ENCODE measurements at places on chromosomes 12 and 14.

DNA sequence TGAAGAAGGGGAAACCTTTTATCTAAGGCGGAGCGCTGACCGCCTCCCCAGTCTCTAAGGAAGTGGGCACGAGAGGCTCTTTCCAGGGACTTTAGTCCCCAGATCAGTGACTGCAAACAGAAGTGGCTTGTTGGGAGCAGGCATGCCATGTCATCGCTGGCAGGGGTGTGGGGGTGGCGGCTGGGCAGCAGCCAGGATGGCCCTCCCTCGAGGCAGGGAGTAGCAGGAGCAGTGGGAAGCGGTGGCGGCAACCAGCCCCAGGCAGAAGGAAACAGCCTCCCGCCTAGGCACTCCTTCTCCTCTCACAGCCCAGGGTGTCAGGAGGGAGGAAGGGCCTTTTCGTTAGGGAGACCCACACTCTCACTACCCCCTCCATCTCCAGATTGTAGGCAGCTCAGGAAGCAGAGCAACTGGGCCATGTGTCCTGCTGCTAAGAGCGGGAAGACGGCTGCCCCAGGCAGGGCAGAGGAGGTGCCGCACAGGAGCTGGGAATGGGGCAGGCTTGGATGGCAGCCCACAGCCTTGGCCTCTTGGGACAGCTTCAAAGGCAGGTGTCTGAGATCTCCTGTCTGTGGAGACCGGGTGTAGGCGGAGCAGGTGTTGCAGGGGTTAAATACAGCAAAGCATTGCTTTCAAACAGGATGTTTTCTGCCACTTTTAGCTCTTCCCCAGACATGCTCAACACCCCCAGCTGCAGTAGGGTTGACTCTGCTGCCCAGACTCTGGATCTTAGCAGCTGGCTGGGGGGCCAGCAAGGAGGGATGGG, 21.8 kb downstream of the VDR start:
- peak; percentile 48 for DNase-seq

GRCh38 chr12:109753959-109754358, 40.3 kb downstream of the FAM222A start:
- DNase-seq: peak; percentile 34

GRCh38 chr12:42560977-42561376, 28.6 kb downstream of the PRICKLE1 start:
- no peak for DNase-seq

DNA sequence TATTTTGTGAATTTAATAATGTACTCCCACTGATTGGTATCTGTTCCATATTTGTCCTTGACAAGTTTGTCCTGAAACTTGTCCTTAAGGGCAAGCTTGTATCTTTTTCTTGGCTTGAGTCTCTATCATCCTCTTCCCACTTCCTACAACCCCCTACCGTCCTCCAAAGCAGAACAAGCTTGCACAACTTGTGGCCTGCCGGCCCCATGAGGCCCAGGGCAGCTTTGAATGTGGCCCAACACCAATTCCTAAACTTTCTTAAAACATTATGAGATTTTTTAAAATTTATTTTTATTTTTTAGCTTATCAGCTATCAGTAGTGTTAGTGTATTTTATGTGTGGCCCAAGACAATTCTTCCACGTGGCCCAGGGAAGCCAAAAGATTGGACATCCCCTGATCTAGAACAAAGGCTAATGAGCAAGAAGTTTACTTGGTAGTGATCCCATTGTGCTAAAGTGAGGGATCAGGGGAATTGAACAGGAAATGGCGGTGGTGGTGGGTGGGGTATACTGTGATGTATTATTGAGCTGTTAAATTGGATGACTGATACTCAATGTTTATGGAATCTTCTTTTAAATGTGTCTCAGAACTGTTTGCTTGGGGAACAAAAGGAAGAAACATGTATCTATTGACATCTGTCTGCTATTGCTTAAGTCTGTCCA, 37.8 kb downstream of the TMX1 start:
- DNase-seq: no peak

GRCh38 chr12:13146336-13146938, 43.0 kb upstream of the GSG1 start:
- no peak for DNase-seq

DNA sequence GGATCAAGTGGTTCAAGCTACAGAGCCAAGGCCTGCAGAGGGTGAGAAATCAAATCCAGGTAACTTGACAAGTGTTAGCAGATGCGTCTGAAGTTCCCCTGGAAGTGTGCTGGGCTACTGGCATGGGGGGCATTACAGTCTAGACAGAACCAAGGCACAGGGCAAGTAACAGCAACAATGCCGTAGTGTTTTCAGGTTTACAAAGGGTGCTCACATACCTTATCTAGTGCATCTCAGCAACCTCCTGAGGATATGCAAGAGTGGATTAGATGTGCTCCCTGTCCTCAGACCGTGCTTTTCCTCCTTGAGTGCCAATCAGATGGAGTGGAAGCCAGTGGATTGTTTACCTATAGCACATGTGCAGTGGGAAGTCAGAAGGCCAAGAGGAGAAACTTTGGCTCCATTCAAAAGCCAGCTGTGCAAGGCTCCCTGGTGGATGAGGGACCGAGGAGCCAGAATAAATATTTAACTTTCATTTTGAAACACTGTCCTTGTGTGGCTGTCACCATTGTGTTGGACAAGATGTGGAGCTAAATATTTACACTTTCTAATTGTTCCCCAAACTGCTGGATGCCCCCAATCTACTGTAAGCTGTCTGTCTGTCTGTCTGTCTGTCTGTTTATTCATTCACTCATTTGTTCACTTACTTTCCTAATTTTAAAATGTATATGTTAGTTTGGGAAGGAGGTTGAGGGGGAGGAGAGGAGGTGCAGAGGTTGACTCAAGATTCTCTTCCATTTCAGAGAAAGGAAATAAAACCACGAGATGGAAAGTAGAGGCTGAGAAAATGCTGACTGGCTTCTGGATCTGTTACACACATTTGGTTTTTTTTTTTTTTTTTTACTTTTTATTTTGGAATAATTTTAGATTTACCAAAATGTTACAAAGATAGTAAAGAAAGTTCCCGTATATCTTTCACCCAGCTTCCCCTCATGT, 184.0 kb upstream of the PARP11 start:
- DNase-seq: no peak

- DNase-seq: no peak
Measured at GRCh38 chr14:20818861-20819260, 16.2 kb upstream of the RNASE1 start.

Data from SK-N-SH (cell line).